ENCODE measurements at places on chromosomes 11 and 22.

DNA sequence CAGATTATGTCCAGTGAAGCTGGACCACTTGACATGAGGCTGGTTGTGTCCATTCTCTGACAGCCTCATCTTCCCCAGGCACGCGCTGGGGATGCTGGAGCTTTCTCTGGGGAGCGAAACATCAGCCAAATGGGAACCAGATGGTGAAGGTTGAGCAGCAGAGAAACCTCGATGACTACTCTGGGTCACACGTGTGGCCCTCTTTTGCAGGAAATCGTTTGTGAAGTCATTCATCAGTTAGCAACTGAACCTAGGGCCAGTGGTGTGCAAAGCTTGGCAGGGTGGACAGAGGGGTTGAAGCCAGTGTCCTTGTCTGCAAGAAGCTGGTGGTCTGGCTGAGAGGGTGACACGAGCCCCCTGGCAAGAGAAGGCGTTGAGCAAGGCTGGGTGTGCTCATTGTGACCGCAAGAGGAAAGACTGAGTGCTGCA lies 109.8 kb downstream of the ZBTB16 start:
- DNase-seq = no peak

GRCh38 chr22:37240941-37241320 lies 3.1 kb downstream of the RAC2 start:
- DNase-seq = peak; percentile 17

DNA sequence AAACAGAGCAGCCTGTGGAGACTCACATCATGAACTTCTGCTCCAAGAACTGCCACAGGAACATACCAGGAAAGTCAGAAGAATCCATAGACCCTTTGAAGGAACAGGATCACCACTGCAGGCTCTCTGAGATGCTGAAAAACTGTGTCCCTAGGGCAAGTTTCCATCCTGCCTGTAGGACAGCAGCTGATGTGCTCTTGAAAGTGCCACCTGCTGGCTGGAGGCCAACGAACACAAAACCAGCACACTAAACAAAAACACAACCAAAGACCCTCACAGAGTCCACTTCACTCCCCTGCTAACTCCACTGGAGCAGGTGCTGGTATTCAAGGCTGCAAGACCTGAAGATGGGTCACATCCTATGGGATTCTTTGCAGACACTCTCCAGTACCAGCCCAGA lies 12.0 kb upstream of the NXPE1 start:
- no peak for DNase-seq

GRCh38 chr22:40258017-40258416 lies 80.3 kb downstream of the TNRC6B start:
- DNase-seq = no peak

- no peak for DNase-seq
Measured at GRCh38 chr22:40818192-40818746, 877 bp downstream of the SLC25A17 start.

- DNase-seq = no peak
Measured at GRCh38 chr11:70721006-70721405, 322.7 kb downstream of the CTTN start.

GRCh38 chr22:44952863-44953746 lies 56.7 kb downstream of the PHF21B start:
- no peak for DNase-seq

DNA sequence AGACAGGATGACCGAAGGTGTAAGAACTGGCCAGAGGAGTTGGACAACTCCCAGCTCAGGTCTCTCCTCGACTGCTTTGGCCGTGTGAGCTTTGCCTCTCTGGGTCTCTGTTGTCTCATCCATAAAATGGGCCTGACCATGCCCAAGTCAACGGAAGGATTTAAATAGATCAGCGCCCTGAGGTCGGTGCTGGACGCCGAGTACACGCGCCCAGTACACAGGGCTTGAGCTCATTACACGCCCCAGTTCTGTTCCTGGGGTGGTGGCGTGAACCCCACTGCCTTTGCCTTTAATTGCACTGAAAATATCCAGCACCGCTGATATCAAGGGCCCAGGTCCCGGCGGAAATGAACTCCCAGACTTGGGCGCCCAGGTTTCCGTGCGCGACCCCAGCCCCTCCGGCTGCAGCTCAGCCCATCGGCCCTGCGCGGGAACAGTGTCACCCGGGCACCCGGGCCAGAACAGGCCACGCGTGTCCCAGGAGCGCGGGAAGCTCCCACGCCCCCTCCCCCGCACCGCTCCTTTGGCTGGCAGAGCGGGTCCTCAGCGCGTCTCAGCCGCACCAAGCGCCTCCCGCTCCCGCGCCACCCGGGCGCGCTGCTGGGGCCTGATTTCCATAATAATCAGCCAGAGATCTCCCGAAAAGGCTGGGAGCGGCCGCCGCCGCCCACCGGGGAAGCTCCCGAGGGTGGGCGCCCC lies 42.2 kb downstream of the CYTH4 start:
- no peak for DNase-seq

- no peak for DNase-seq
Measured at GRCh38 chr22:43479301-43479950, 67.6 kb downstream of the MPPED1 start.

DNA sequence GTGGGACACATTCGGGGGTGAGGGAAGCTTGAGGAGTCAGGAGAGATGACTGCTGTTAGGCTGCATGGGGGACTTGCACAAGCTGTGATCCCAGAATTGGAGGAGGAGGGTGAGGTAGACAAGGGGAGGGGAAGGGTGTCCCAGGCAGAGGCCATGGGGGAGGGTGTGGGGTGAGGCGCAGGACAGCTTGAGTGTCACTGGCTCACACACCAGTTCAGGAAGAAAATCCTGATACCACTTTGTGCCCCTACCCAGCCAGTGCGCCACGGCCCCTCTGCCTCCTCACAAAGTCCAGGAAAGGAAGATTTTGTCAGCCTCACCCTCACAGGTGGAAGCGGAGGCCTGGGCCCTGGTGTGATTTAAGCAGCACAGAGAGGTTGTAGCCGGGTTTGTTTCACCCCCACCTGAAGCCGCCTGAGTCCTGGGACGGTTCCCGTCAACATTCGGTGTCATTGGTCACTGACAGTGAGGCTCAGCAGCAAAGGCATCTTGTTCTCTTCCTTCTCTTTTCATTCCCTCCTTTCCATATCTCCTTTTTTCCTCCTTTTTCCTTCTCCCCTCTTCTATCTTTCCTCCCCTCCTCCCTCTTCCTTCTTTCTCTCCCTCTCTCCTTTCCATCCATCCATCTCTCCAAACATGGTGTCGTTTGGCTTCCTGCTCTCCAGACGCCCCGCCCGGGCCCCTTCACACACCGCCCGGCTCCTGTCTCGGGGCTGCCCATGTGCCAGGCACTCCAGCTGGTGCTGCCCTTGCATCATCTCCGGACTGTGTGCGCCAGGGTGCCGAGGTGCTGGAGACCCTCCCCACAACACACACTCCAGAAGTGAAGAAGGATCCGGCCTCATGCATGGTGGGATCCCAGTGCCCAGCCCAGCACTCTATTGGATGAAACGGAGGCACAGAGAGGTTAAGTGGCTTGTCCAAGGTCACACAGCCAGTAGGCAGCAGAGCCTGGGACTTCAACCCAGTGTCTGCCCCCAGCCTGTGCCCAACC lies 89.3 kb downstream of the MPPED1 start:
- DNase-seq = no peak

All from B cell (primary cell).